NCI-H1417 treated with DMSO at 0.1 percent for 48 hours (cell line): ENCODE measurements at places on chromosomes 11 and 22.

DNA sequence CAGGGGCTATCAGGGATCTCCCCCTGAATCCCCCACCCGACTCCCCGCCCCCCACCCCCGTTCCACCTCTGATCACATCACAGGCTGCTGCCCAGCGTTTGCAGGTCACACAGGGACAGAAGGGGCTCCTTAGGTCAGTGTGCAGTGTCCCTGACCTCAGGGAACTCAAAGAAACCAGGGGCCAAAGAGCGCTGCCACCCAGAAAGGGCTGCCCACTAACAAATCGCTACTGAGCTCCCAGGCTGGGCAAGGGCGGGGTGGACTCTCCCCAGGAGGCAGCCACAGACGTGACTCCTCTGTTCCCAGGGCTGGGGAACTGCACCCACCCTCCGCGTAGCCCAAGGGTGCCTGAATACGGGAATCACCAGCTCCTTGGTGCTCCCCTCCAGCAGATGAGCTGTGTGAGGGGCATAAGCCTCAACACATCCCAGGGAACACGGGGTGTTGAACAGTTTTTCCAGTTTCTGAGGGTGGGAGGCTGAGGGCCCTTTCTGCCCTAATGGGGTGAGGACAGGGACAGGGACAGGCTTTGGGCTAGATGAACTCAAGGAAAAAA lies 9.9 kb upstream of the POLDIP3 start:
- DNase-seq: no peak

GRCh38 chr11:18780896-18781295 lies 10.7 kb downstream of the PTPN5 start:
- DNase-seq: no peak

GRCh38 chr22:43634316-43634715 lies 177.8 kb downstream of the EFCAB6 start:
- no peak for DNase-seq

- no peak for DNase-seq
These were observed 634 bp downstream of the TIMM8B start for GRCh38 chr11:112085822-112086421.

- no peak for DNase-seq
These were observed 5.8 kb downstream of the SLC22A9 start for GRCh38 chr11:63375434-63375833.

- no peak for DNase-seq
These were observed 120.0 kb upstream of the BDNF start for GRCh38 chr11:27820249-27820648.
